ENCODE measurements at places on chromosomes 16 and 17.
A peak's percentile ranks its signal among the peaks of the same experiment; 100 is the strongest.

- no peak for DNase-seq
Measured at GRCh38 chr16:66399930-66400329, 27.2 kb upstream of the BEAN1 start.

- DNase-seq: no peak
Measured at GRCh38 chr17:82217530-82218204, 5.0 kb upstream of the CCDC57 start.

- no peak for DNase-seq
Measured at GRCh38 chr16:55039511-55039910, 108.8 kb downstream of the IRX5 start.

DNA sequence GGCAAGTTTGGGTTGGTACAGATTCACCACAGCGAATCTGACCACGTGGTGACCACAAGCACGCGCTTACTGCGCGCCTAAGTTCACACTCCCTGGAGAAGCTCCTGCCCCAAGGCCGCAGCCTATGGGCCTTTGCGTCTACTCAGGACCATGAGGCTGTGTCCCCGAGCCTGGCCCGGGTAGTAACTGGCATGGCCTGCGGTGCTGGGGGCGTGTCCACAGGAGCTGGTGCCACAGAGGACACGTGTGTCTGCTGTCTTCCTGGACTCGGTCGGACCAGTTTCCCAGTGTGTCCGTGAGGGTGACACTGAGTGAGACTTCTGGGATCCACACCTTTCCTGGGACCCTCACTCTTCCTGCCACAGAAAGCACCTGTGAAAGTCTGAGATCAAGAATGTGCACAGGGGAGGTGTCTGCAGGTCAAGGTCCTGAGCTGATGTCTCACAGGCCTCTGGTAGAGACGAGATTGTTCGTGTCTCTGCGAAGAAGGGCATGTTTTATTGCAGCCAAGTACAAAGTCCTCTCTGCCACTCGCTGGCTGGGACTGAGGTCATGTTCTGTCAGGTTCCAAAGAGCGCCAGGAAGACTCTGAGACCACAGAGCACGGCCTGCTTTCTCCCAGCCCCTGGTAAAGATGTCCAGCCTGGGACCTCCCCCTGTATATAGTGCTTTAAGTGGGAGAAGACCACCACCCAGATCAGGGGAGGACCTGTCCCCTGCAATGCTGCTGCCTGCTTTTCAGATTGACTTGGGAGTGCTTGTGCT is 25.2 kb upstream of the CAPN15 start:
- DNase-seq: no peak

GRCh38 chr16:75208861-75209505 is 2.0 kb upstream of the CTRB2 start:
- no peak for DNase-seq

DNA sequence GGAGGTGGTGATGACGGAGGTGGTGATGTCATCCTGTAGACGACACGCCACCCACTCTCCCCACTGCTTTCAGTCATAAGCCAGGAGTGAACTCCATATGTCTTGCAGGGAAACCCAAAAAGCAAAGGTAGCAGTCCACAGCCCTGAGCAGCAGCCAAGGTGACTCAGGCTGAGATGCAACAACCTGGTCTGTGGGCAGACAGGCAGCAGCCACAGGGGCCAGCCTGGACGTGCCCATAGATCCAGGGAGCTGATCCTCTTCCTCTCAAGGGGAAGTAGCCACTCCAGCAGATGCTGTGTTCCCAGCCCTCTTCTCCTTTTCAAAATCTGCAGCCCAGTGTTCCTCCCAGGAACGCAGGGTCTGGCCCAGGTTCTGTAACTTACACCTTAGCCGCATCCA is 17.3 kb upstream of the CIITA start:
- no peak for DNase-seq

GRCh38 chr16:78607465-78607864 is 508.0 kb downstream of the WWOX start:
- DNase-seq: no peak

DNA sequence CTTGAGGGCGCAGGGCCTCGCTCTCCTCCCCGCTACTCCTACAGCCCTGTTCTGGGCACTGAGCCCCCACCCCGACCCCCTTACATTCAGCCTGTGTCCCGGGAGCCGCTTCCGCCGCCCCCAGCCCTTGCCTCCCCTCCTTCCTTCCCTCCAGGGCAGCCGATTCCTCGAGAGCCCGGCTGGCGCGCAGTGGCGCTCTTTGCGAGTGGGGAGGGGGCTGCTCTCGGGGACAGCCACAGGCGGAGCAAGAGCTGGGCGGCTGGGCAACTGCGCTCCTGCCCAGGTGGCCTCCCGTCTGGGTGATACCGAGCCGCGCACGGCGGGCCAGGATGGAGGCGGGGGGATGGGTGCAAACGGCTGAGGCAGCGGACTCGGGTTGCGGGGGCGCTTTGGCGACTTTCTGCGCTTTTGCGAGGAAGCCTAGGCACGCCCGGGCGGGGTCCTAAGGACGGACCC is 1.2 kb downstream of the MMP15 start:
- no peak for DNase-seq

DNA sequence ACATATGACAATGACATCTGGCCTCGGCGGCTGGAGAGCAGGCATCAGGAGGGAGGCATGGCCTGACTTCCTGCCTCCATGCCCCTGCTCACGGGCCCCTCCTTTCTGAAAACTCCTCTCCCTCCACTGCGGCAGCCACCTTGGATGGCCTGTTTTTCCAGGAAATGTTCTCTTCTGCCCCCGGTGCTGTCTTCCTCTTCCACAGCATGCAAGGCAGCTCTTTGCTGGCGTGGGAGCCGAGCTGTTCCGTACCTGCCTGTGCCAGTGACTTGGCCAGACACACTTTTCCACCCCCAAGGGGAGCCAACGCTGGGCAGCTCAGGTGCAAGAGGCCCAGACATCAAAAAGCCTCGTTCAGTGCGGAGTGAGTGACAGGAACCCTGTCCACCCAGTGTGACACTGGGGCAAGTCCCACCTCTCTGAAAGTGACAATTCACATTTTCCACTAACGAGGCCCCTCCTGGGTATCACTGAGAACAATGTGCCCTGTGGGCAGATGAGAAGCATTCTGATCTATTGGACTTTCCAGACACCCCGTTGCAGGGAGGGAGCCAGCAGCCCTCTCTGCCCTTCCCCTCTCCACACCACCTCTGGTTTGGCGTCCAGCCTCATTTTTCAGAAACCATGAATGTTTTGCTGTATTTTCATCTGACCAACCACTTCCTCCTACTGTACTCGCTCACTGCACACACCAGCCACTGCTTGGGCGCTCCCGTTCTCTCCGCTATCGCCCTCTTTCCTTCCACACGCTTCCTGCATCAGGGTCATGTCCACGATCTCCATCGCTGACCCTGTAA is 31.2 kb downstream of the NSMCE1 start:
- DNase-seq: no peak

DNA sequence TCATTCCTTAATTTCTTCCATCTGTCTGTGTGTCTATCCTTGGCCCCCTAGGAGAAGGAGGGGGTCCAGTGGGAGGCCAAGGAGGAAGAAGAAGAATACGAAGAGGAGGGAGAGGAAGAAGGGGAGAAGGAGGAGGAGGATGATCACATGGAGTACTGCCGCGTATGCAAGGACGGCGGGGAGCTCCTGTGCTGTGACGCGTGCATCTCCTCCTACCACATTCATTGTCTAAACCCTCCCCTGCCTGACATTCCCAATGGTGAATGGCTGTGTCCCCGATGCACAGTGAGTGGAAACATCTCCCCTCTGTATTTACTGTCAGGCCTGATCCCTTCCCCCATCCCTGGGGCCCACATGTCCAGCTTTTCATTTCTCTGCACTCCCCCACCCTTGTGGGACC is 6.3 kb downstream of the CHD3 start:
- DNase-seq: no peak

- DNase-seq: no peak
Measured at GRCh38 chr16:67170949-67171649, 761 bp downstream of the NOL3 start.

- DNase-seq: peak; percentile 59
Measured at GRCh38 chr17:2064980-2065785, 10.3 kb downstream of the HIC1 start.

DNA sequence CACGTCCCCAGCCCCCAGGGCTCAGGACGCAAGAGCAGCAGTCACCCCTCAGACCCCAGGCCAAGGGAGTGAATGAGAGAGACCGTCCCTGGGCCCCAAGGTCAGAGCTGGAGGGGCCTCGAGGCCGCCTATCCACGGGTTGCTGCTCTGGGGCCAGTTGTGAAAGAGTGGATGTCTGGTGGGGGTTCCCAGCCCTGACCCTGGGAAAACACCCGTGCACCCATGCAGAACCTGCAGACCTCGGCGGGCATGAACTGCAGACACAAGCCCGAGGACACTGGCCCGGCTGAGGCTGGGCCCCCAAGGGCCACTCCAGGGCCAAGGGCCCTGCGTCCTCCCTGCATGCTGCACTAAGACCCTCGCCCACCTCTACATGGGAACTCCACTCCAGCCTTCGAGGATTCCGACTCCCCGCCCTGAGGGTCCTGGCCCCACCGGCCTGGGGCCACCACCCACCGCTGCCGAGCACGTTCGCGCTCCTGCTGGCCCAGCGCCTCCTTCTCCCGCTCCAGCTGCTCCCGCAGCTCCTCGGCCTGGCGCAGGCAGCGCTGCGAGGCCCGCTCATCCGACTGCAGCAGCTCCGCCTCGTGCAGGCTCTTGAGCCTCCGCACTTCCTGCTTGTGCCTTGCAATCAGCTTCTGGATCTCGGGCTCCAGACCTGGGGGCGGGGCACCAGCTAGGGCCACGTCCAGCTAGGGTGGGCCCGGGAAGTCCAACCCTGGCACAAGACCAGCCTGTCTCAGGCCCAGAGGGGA is 27.6 kb upstream of the AATK start:
- DNase-seq: no peak

DNA sequence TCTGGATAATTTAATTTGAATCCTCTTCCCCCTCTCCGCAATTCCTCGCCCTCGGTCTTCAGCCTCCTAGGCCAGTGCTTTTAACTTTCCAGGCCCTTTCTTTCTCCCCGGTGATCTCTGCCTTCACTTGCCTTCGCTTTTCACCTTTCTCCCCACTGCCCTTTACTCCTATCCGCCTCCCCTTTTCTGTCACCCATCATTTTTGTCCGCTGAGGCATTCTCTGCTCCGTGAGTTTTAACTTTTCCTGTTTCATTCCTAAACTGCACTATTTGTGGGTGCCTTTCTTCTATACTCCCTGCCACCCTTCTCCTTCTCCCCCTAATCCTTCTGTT is 729 bp downstream of the LONP2 start:
- no peak for DNase-seq

DNA sequence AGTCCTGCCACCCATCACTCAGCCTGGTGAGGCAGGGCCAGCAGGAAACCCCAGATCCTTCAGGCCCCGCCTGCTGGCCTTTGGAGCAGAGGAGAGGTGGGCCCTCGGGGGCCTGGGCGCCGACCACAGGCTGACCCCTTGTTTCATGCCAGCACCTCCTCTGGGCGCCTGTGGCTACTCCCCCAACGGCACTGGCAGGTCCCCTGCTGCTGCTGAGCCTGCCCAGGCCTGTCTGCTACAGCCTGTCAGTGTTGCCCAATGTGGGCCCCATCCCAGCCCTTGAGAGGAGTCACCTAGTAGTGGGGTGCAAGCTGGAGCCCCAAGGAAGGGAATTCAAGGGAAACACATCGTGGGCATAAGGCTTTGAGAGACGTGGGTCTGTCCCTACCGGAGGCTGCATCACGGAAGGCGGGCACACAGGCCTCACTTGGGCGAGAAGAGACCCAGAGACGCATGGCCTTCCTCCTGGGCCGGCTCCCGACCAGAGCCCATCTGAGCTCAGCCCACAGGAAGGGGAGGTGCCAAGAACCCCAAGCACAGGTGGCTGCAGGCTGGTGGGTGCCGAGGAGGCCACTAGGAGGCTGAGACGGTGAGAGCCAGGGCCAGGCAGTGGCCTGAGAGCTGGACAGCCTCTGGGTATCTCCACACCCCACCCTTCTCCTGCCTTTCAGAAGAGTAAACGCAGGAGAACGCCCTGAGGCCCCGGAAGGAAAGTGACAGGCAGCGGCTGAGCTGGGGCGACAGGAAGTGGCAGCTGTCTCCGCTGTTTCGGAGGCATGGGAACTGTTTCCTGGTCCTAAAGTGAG is 8.0 kb upstream of the FASN start:
- peak; percentile 94 for DNase-seq

DNA sequence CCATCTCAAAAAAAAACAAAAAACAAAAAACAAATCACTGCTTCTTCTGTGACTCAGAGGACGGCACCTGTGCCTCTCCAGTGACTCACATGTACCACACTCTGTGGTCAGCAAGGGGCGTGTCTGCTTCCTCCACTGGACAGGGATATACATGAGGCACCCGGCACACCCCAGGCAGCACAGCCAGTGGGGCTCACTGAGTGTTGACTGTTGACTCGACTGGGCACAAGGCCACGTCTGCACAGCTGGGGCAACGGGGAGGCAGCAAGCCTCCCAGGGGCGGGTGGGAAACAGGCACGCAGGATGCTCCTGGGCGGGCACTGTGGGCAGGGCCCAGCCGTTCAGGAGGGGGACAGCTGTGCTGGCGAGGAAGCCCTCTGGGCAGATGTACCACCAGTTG is 64.1 kb downstream of the TIMM22 start:
- no peak for DNase-seq

DNA sequence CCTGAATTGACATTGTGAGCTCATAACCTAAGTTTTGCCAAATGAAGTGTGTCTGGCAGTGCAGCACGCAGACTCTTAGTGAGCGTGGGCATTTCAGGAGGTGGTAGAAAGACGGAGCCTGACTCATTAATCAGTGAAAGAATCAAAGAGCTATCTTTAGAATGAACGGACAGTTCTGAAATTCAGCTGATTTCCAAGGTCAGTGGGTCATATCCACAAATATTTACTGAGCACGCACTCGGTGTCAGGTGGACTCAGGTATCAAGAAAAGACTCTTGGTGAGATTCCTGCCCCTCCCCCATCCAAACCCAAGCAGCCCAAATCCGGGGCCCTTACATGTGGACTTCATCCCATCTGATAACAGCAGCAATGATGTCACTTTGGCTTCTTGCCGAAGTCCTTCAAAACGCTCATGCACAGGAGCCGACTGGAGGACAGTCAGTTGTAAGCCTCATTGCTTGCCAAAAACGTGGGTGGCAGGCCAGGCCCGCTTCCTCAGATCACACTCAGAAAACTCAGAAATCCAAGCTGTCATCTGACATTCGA is 185.8 kb downstream of the HS3ST3A1 start:
- DNase-seq: no peak

DNA sequence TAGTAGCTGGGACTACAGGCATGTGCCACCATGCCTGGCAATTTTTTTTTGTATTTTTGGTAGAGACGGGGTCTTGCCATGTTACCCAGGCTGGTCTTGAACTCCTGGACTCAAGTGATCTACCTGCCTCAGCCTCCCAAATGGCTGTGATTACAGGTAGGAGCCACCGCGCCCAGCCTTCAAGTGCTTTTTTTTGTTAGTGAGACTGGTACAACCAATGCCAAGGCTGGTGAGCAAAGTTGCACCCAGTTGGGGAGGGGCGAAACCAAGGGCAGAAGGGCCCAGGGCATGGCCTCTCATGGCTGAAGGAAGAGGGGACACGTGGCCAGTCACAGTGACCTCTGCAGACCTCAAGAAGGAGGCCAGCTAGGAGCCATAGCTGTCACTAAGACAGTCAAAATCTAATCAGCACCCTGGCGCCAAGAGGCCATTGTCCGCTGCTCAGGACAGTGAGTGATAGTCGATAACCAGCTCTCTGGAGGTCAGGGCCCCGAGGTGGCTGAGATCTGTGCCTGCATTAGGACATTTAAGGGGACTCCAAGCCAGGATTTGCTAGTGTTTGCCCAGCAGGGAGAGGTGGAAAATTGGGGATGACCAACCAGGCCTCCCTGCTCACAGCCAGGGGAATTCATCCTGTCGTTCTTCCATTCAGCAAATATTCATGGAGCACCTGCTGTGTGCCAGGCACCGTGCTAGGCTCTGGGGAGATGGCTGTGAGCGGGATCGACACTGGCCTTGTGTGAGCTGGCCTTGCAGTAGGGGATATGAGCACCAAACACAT is 10.2 kb downstream of the IL4R start:
- no peak for DNase-seq

- no peak for DNase-seq
Measured at GRCh38 chr16:67549240-67549639, 13.1 kb upstream of the CTCF start.

Measured in GM12891 (cell line).